ENCODE measurements at places on chromosomes 3 and 15.

DNA sequence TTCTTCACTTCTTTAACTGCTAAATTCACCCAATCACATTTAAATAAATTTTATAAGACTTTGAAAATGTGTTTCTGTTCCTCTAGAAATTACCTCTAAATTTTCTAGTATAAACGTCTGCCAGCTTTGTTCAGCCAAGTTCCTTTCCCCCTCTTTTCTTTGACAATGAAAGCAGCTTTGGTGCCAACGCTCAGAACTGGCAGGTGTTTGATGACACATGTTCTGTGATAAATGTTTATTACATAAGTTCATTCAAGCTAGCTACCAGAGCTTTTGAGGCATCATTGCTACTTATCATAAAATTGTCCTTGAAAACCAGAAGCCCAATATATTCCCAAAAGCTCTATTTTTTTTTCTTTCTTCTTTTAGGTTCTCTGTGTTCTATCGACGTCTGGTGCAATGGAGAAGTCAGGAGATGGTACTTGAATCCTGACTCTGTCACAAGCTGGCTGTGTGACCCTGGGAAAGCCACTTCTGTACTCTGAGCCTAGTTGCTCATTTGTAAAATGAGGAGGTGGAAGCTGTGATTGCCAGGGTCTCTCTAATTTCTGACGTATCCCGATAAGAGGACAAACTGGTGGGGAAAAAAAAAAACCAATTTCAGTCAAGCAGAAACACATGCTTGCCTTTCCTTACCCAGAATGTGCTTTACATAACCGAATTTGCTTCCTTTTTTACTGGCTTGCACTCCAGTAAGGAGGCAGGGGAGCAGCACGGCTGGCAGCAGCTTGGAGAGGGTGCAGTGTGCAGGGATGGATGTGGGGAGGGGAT, 187.1 kb upstream of the LPP start:
- no peak for DNase-seq

DNA sequence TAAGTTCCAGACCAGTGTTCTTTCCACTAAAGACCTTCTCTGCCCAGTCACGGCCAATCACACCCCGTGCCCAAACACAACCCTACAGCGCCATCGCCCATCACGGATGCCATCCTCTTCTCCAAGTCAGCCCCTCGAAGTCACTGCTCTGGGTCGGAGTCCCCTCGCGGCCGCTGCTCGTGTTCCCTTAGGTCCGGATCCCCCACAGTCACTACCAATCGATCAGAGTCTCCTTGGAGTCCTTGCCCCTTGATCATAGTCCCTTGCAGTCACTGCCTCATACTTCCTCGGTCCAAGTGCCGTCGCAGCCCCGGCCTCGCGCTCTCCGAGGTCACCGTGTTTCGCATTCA, 461 bp downstream of the PCYT1A start:
- DNase-seq, result peak; percentile 37

DNA sequence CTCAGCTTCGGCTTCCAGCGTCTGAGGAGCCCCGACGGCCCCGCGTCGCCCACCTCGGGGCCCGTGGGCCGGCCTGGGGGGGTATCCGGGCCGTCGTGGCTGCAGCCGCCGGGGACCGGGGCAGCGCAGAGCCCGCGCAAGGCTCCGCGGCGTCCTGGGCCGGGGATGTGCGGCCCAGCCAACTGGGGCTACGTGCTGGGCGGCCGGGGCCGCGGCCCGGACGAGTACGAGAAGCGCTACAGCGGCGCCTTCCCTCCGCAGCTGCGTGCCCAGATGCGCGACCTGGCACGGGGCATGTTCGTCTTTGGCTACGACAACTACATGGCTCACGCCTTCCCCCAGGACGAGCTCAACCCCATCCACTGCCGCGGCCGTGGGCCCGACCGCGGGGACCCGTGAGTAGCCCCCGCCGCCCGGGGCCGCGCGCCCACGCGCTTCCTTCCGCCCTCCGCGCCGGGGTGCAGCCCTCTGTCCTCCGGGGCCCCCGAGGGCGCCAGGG, 462 bp downstream of the EDEM1 start:
- DNase-seq, result peak; percentile 66

GRCh38 chr15:72758182-72758581, 25.4 kb downstream of the ADPGK start:
- peak; percentile 82 for DNase-seq

GRCh38 chr15:79067969-79068368, 22.6 kb downstream of the RASGRF1 start:
- no peak for DNase-seq

DNA sequence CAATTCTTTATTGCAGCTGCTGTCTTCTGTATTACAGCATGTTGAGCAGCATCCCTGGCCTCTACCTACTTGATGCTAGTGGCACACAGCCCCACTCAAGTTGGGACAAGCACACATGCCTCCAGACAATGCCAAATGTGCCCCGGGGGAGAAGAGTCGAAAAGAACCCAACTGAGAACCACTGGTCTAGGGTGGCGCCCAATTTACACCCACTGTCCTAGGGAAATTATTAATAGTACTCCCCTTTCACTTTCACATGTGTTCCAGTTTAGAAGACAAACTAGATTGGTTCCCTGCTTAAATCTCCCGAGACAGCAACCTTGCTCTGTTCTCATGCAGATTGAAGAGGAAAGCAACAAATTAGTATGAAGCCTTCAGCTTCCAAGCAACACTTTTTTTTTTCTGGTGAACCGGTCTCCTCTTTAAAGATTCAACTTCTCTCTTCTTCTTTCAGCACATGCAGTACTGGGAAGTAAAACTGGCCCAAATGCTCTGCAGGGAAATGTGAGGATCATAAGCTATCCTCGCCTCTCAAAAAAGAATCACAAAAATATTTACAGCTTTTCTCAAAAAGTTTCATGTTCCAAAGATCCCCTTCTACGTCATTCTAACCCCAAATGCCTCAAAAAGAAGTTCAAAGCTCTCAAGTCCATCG, 823.9 kb upstream of the CFAP20DC start:
- no peak for DNase-seq

DNA sequence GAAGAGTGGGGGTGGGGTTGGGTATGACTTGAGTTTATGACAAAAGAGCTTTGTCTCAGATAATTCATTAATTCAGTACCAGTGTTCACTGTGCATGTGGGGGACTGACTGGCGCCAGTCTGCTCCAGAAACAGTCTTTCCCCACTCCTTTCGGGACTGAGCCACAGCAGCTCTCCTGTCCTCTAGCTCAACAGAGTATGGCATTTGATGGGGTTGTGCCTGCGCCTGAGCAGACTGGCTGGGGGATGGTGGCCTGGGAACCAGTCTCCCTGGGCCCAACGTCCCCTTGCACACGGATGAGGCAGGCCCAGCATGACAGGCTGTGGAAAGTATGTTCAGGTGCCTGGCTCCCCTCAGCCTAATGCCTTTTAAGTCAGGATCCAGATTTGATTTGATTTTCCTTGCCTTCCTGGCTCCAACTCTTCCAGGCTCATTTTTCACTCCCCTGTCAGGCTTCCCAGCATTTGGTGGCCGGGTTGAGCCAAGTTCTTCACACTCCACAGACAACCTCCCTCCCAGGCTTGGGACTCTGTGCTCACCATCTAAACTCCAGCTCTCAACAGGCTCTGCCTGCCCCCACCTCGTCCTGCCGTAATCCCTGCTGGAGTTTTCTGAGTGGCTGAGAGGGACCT, 105.0 kb downstream of the MYLK start:
- no peak for DNase-seq

- peak; percentile 64 for DNase-seq
These were observed 16.2 kb upstream of the XIRP1 start for GRCh38 chr3:39208463-39209055.

DNA sequence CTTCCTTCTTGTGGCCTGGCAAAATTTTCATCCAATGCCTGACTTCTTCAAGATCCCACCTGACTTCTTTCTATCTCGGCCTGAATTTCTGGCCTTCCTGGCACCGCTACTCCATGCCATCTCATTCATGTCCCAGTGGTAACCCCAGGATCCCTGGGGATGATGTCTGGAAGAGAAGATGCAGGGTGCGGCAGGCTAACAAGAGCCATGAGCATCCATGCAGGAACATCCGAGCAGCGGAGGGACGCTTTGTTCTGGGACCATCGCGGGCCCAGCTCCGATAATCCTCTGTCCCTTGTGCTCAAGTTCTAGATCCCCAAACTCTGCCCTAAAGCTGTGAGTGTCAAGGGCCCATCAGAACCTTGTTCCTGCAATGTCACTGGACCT, 10.9 kb downstream of the MYL3 start:
- no peak for DNase-seq

DNA sequence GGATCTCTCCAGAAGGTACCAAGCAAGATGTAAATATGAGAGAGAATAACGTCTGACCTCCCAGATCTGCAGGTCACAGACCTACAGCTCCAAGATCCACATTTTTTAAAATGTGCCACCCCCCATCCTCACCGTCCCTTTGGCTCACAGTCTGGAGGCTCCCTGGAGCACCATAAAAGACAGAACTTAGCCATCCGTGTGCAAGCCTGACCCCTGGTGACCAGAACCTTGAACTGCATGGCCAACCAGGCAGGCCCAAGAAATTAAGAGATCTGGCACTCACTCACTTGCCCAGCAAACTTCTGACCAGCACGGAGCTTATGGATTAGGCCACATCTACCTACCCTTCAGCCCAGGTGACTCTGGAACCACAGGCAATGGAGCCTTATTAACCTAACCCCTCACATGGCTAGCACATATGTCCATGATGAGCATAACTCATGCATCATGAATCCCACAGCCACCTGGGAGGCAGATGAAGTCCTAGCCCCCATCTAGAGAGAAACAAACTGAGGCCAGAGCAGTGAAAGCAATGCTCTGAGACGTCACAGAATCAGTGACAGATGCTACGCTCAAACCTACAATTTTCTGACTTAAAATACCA, 275.3 kb downstream of the UACA start:
- peak; percentile 83 for DNase-seq

GRCh38 chr15:87577336-87577735, 679.2 kb downstream of the NTRK3 start:
- DNase-seq, result no peak

GRCh38 chr3:107468782-107469181, 54.0 kb upstream of the BBX start:
- DNase-seq, result no peak

GRCh38 chr3:151439652-151440125, 21.2 kb downstream of the IGSF10 start:
- peak; percentile 47 for DNase-seq

GRCh38 chr3:134483195-134483900, 2.4 kb downstream of the ANAPC13 start:
- DNase-seq, result peak; percentile 56

- DNase-seq, result no peak
These were observed 38.0 kb downstream of the RNF13 start for GRCh38 chr3:149850787-149851584.

DNA sequence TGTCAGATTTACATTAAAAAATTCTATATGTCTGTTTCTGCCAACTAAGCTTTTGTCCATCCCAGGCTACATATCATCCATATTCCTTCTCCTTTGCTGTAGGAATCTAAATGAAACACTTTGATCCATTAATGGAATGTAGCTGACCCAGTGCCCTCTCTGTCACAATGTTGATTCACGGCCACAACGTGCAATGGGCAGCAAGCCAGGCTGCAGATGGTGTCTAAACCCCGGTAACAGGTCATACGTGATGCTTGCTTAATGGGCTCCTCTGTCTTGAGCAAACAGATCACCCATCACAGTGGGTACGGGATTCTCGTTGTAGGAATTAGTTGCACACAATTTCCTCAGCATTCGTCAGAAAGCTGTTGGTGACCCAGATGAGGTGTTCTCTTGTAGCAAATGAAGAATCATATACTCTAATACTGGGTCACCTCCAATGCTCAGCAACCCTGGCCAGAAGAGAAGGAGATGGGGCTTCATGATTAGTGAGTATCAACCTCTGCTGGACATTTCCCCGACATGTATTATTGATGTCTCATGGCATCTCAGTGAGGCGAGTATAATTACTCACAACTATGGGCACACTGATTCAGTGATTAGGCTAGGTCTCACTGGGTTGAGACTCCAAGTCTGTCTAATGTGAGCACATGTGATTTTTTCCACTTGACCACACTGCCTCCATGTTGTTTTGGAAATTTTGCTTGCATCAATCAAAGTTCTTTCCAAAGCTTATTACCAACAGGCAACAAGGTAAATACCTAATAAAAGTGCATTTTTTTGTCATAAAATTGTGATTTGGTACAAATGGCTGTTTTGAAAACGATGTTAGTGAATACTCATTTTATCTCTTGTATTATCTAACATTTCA, 12.9 kb upstream of the DCBLD2 start:
- no peak for DNase-seq

DNA sequence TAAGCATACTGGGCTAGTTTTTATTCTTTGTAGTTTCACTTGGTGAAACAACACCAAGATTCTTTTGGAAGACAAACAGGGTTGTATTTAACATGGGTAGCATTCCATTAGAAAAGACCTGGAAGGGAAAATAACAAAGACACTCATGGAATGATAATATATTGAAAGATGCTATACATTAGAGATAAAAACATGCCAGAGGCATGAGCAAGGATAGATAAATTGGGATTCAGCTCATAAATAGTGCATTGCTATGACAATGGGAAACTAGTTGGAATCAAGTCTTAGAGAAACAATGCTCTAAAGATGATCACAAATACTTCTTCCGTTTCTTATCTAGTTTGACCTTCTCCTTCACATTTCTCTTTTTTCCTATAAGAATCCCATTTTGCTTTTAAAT, 677.4 kb downstream of the ZNF385D start:
- DNase-seq, result no peak

- no peak for DNase-seq
These were observed 117.9 kb upstream of the PTX3 start for GRCh38 chr3:157318639-157319288.

GRCh38 chr3:146172586-146172985, 11.6 kb upstream of the PLOD2 start:
- no peak for DNase-seq

DNA sequence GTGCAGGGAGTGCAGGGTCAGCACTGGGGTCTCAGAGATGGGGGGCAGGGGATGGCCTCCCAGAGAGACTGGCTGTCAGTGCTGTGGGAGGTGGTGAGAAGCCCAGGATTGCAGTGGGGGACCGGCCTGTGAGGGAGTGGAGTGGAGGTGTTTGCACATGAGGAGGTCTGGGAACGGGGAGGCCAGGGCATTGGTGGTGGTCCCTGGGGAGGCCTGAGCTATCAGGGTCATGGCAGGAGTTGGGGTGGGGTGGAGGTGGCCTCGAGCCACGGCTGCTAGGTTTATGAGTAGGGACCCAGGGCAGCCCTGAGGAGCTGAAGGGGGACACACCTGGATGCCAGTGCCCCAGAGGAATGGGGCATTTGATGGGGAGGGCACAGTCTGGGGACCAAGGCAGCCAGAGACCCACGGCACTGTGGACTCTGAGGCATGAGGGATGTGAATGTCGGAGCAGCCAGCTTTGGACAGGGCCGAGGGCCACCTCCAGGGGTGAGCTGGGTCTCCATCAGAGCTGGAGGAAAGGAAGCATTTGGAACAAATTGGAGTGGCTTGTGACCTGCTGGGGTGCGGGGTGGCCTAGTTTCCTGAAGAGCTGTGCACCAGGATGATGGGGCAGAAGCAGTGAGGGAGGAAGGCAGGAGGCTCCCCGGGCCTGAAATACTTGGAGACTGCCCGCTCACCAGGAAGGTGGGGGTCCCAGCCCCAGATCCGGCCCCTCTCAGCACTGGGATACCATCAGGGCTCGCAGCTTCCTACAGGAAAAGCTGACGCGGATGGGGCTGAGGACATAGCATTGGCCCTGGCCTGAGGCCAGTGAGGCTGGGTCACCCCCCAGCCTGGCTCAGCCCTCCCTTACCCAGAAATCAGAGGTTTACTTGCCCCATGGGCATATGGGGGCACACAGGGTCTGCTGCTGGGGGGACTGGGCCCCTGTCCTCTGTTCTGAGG, 9.5 kb upstream of the CSPG4 start:
- DNase-seq, result no peak

GRCh38 chr15:65724464-65725215, 67.5 kb downstream of the DENND4A start:
- no peak for DNase-seq

GRCh38 chr3:117217760-117218316, 508.3 kb downstream of the TUSC7 start:
- DNase-seq, result no peak
